Osteoblast (primary cell): ENCODE measurements at places on chromosomes 16 and 17. TPM values are rescaled to one million over a fixed set of nuclear protein-coding genes. Genes with fewer than 3 reads are reported as not detected.

The ARL5C gene
- total RNA-seq, result not detected in 2 replicates

The CNTNAP4 gene
- under 0.01 TPM in 2 replicates for total RNA-seq

The OR1A1 gene
- total RNA-seq, result not detected in 2 replicates

The TMEM238L gene
- total RNA-seq, result not detected in 2 replicates

The PRDM7 gene
- total RNA-seq, result not detected in 2 replicates

DNA sequence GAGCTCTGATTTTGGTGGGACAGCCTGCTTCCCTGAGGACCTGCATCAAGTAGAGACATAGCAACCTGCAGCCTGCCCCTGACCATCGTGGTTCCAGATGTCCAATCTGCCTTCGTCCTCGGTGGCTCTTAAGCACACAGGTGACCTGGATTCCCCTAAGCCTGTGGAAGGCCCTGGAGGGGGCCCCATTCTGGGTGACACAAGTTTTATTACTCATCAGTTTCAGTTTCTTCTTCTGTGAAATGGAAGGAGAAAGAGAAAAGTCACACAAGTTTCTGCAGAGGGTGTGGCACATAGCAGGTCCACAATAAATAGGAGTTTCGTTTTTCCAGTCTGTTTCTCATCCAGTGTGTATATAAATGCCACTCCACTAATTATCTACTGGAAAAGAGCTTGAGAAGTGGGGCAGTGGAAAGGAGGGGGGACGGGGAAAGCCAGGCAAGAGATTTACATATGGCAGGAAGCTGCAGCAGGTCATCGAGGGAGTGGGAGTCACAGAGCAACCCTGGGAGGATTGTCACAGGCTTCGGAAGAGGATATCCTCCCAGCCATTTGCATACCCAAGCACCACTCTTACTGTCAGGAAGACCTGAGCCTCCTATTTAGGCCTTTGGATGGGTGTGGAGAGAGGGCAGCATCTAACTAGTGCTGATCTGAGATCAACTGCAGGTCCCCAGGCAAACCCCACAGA lies 10.0 kb upstream of the NOS2 start:
- DNase-seq, result no peak

DNA sequence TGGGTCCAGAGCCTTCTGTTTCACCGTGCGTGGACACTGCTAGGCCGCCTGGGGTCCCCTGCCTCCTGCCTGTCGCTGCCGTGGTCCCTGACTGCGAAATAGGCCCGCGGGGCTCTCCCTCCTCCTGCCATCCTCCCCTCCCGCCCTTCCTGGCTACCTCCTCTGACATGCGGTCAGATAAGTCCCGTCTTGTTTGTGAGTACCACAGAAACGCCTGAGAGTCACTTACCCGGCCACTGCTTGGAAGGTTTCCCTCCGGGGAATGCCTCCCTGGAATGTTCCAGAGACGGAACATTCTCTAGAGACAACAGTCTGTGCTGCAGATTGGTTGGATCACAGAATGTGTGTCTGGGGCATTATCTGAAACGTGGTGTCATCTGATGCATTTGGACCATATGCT lies 22.7 kb downstream of the CIBAR2 start:
- peak; percentile 58 for DNase-seq

DNA sequence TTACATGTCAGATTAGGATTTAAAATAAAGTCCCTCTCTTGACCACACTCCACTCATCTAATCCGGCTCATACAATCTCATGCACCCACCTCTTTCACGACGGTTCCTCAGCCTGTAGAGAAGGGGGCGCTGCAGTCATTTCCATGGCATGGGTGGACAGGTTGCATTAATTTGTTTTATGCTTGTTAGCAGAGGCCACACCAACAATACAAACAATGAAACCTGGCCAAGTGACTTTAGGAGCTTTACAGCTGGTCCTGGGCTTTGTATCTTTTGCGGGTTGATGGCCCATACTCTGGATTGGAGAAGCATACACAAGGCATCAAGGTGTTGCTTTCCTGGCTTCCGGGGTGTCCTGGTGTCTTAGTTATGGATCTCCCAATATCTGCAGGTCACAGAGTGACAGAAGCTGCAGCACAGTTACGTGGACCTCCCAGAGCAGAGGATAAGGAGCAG lies 9.7 kb upstream of the SNF8 start:
- DNase-seq, result peak; percentile 50

- peak; percentile 82 for DNase-seq
Observed at GRCh38 chr16:89693289-89693731, 6.8 kb downstream of the CDK10 start.

GRCh38 chr16:72211110-72211509 lies 39.2 kb upstream of the PMFBP1 start:
- DNase-seq, result no peak

DNA sequence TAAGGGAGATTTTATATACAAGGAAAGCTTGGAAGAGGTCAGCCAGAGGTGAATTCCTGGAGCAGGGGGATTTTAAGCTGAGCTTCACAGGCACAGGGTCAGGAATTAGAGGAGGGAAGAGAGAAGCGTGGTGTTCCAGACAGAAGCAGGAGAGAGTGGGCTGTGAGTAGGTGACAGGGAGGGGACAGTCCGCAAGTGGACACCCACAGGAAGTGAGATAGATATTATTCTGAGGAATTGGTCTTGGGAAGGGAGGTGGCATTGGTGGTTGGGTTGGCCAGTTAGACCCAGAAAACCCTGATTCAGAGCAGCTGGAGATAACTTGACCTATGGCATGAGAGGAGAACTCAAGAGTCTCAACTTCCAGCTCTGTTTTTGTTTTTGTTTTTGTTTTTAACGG lies 14.7 kb downstream of the PHB1 start:
- DNase-seq, result no peak

GRCh38 chr16:75497558-75497957 lies 2.3 kb upstream of the CHST6 start:
- no peak for DNase-seq

DNA sequence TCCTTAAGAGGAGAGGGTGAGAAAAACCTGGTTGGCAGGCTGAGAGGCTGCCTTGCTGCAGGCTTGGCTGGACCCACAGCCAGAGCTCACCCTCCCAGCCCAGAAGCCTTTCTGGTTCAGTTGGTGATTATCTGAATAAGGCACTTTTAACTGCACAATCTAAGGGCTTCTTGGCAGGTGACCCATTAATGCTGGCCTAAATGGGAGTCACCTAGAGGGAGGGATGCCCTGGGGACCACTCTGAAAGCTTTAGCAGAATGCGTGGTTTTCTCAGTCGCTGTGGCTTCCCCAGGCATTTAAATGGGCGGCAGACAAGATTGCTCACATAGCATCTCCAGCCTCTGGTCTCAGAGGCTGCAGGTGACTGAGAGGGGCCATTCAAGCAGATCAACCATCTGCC lies 33.2 kb upstream of the SHISA9 start:
- DNase-seq, result no peak
